A375 (cell line): ENCODE measurements at places on chromosomes 4 and X. TPM values are rescaled to one million over a fixed set of nuclear protein-coding genes. Genes with fewer than 3 reads are reported as not detected.

Gene DUX4
- total RNA-seq: not detected in 2 replicates

Gene SPRY1
- total RNA-seq: 14.6 and 18.2 TPM in 2 replicates

Gene CCKAR
- total RNA-seq: not detected in 2 replicates

Gene FAT4
- 1.2 and 1.6 TPM in 2 replicates for total RNA-seq

Gene HNRNPD
- 109 and 121 TPM in 2 replicates for total RNA-seq

Gene PPP2R3B
- 27.4 and 30.9 TPM in 2 replicates for total RNA-seq

Gene ZXDA
- 2.5 and 3.1 TPM in 2 replicates for total RNA-seq

Gene SPANXD
- 7.1 and 8.2 TPM in 2 replicates for total RNA-seq

Gene RWDD4
- total RNA-seq: 13.7 and 19.5 TPM in 2 replicates

Gene FAM9B
- total RNA-seq: 0.32 and 1.3 TPM in 2 replicates

Gene UNC5C
- total RNA-seq: 0.58 and 0.91 TPM in 2 replicates

Gene BEND2
- total RNA-seq: not detected in 2 replicates

Gene NUP62CL
- not detected in 2 replicates for total RNA-seq

Gene PROM1
- 0.11 TPM in 1 of 2 replicates, not detected in the other for total RNA-seq

Gene FRMPD3
- not detected in 2 replicates for total RNA-seq

Gene CTAG1B
- total RNA-seq: 22.1 and 66.2 TPM in 2 replicates

Gene NLGN4X
- 24.3 and 31.8 TPM in 2 replicates for total RNA-seq

Gene PPP1R2C
- not detected in 2 replicates for total RNA-seq

Gene NDST4
- not detected in 2 replicates for total RNA-seq

Gene IL9R
- 0.11 and 0.16 TPM in 2 replicates for total RNA-seq

Gene NXF2B
- total RNA-seq: 3.4 TPM in 1 of 2 replicates, not detected in the other

Gene KLHL2
- 12.5 and 16.9 TPM in 2 replicates for total RNA-seq

Gene GLRA2
- not detected in 2 replicates for total RNA-seq

Gene ADH6
- not detected in 2 replicates for total RNA-seq

Gene PNCK
- total RNA-seq: 0.61 and 2.5 TPM in 2 replicates

Gene SCML2
- 5.2 and 5.7 TPM in 2 replicates for total RNA-seq

Gene TMEM255A
- 0.45 and 0.69 TPM in 2 replicates for total RNA-seq

Gene S100G
- not detected in 2 replicates for total RNA-seq

Gene C4orf36
- 1.4 TPM in 1 of 2 replicates, not detected in the other for total RNA-seq

Gene ASB9
- 20.6 and 25.1 TPM in 2 replicates for total RNA-seq

Gene OPRPN
- total RNA-seq: not detected in 2 replicates

Gene CC2D2A
- total RNA-seq: 18.5 and 24.2 TPM in 2 replicates

Gene CFAP299
- not detected in 2 replicates for total RNA-seq
